ENCODE measurements at places on chromosomes 16 and 17.
A peak's percentile ranks its signal among the peaks of the same experiment; 100 is the strongest.

GRCh38 chr16:65327346-65327745, 205.5 kb upstream of the CDH11 start:
- no peak for DNase-seq

GRCh38 chr17:61168506-61168905, 231.1 kb upstream of the TBX2 start:
- DNase-seq = no peak

DNA sequence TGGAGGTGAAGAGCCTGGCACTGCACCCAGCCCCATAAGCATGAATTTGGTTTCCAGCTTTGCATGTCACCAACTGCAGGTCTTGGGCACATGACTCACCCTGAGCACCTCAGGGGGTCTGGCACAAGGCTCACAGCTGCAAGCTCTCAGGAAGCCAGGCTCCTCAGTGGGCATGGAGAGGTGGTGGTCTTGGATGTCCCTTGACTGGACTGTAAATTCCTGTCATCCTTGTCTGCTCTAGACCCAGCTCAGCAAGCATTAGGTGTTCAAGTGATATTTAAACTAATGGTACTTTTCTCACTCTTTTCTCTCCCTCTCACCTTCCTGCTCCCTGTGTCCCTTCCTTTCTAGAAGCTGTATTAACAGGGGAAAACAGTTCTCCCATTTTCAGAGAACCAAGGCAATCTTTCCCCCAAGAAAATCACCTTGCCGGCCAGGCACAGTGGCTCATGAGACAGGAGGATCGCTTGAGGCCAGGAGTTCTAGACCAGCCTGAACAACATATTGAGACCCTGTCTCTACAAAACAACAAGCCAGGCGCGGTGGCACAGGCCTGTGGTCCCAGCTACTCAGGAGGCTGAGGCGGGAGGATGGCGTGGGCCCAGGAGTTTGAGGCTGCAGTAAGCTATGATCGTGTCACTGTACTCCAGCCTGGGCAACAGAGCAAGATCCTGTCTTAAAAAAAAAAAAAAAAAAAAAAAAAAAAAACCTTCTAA, 5.1 kb upstream of the KIFC3 start:
- DNase-seq = no peak

- no peak for DNase-seq
Observed at GRCh38 chr17:65278820-65279184, 141.6 kb downstream of the RGS9 start.

DNA sequence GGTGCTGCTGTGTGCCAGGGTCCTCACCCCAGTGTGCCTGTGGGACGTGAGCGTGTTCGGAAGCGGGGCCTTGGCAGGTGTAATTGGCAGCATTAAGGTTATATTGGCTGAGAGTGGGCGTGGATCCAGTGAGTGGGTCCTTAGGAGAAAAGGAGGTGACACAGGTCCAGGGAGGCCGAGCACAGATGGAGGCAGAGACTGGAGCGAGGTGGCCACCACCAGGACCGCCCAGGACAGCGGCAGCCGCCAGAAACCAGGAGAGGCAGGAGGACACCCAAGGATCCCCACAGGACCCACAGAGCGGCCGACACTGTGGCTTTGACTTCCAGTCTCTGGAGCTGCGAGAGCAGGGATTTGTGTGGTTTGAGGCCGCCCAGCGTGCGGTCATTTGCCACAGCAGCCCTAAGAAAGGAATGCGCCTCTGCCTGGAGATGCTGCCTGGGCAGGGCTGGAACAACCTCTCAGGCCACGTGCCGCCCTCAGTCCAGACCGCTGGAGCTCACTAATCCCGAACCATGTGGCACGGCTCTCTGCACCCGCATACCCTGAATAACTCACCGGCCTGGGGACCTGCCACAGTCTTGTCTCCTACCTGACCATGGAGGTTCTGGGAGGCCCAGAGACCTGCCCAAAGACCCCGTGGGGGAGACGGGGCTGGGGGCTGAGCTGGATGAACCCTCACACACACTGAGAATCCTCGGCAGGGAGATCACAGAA, 45.4 kb downstream of the SOX8 start:
- peak; percentile 40 for DNase-seq

GRCh38 chr17:1511756-1512321, 4.6 kb downstream of the INPP5K start:
- peak; percentile 9 for DNase-seq

GRCh38 chr16:87465306-87465705, 27.5 kb downstream of the ZCCHC14 start:
- no peak for DNase-seq

DNA sequence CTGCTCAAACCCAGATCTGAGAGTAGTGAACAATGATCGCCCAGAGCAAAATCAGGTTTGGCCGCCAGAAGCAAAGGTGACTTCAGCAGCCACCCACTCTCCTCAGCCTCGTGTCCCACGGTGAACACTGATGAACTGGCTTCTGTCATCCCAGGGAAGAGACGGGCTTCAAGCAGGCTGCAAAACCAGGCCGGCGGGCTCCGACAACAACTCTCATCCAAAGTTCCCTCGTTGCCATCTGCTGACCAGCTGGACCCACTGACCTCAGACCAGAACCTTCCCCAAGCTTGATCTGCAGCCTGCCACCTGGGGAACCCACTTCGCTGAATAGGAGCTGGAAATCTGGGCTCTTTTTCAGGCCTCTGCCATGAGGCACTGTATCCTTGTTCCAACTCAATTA, 69.6 kb upstream of the MRTFB start:
- DNase-seq = no peak

DNA sequence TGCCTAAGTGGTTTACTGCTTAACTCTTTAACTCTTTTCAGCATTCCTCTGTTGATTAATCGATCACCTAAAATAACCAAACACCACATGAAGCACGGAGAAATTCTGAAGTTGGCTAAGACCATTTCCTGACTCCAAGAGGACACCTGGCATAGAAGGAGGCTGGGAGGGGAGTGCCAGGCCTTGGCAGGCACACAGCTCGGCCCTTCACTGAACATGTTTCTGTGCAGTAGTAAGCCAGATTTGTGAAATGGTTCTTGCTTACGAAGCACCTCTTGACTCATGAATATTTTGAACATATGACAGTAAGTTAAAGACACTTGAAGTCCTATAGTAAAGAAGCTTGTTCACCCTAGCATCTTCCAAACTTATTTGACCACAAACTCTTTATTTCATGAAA, 82.3 kb downstream of the FOXL1 start:
- no peak for DNase-seq

GRCh38 chr16:10983159-10983558, 38.8 kb downstream of the CLEC16A start:
- DNase-seq = no peak

GRCh38 chr16:48381201-48381600, 4.0 kb downstream of the SIAH1 start:
- no peak for DNase-seq

DNA sequence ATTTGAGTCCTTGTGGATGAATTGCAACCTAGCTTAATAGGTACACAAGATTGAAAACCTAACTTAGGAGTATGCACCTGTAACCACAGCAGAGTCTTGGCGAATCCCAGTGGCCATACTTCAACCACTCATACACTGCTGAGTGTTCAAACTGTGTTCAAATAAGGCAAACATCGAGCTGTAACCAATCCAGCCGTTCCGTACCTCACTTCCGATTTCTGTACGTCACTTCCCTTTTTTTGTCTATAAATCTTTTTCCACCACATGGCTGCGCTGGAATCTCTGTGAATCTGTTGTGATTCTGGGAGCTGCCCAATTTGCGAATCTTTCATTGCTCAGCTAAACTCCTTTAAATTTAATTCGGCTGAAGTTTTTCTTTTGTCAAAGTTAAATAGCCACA, 190.6 kb downstream of the MAF start:
- no peak for DNase-seq

DNA sequence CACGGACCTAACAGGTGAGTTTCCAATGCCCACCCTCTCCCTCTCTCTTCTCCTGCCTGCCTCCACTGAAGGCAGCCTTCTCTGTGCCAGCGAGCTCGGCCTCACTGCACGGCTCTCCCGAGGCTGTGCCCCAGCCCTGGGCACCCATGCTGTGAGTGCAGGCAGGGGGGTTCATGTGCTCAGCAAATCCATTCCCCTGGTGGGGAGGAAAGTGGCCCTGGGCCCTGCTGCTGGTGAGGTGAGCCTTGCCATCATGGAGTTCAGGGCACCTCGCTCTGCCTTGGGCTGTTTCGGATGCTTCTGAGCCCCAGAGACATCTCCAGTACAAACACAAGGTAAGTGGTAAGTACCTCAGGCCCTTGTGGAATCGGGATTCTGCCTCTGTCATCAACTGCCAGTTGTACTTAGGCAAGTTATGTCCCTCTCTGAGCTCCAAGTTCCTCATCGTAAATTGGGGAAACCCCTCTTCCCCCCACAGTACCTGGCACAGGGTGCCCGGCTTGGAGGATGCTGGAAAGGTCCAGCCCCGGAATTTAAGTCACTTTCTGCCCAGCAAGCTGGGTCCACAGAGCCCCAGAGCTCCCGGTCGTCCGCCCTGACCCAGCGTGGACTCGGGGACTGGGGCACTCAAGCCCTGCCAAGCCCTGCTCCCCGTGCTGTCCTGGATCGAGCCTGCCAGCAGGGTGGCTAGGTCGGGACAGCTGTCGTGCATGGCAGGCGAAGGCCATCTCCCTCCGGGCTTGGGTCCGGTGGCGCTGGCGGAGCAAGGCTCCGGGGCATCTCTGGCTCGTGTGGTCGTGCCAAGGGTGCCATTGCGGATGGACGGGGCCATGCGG, 684 bp upstream of the NUDT16L1 start:
- no peak for DNase-seq

- no peak for DNase-seq
Observed at GRCh38 chr16:9854675-9855074, 327.6 kb downstream of the GRIN2A start.

- DNase-seq = peak; percentile 32
Observed at GRCh38 chr16:59411961-59412841, 678.1 kb upstream of the GOT2 start.

DNA sequence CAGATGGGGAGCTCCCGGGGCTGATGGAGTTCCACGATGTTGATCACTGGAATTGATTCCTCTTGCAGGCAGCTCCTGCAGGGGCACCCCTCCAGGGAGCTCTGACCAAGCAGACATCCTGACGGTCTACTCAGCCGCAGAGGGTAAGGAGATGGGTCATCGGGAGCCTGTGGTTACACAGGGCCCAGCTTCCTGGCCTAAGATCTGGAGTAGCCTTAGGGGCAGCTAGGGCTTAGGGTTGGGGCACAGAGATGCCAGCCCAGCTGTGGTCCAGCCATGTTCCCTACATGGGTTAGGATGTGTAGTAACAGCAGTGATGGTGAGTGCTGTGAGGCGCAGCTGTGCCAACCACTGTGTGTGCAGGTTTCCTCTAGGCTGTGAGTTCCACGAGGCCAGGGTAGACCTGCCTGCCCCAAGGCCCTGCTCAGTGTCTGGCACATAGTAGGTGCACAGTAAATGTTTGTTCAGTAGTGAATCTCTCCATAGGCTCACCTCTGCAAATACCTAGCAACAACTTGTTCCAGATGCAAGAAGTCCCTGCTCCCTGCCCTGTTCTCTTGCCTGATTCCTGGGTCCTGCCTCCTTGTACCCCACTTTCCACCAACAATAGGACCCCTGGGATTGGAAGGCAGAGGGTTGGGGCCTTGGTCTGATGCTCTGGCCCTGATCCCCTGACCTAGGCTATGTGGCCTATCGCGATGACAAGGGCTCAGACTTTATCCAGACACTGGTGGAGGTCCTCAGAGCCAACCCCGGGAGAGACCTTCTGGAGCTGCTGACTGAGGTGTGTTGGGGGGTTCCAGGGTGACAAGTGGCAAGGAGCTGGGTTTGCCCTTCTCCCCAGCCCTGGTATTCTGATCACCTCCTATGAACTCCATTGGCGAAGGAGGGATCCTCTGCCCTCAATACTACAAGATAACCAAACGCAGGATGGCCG, 13.7 kb downstream of the ZNF213 start:
- DNase-seq = no peak

DNA sequence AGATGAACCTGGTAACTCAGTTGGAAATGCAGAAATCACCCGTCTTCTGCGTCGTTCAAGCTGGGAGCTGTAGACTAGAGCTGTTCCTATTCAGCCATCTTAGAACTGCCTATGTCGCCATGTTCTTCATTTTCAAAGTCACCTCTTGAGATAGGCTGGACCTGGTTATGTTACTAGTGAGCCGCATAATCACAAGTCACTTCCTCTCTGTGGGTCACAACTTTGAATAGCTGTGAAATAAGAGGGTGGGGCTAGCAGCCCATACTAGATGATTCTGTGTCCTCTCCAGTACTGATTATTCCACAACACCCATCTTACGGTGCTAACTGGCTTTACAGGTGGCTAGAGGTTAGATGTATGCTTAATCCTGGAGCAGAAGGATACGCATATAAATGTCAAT, 74.2 kb downstream of the VPS53 start:
- no peak for DNase-seq

DNA sequence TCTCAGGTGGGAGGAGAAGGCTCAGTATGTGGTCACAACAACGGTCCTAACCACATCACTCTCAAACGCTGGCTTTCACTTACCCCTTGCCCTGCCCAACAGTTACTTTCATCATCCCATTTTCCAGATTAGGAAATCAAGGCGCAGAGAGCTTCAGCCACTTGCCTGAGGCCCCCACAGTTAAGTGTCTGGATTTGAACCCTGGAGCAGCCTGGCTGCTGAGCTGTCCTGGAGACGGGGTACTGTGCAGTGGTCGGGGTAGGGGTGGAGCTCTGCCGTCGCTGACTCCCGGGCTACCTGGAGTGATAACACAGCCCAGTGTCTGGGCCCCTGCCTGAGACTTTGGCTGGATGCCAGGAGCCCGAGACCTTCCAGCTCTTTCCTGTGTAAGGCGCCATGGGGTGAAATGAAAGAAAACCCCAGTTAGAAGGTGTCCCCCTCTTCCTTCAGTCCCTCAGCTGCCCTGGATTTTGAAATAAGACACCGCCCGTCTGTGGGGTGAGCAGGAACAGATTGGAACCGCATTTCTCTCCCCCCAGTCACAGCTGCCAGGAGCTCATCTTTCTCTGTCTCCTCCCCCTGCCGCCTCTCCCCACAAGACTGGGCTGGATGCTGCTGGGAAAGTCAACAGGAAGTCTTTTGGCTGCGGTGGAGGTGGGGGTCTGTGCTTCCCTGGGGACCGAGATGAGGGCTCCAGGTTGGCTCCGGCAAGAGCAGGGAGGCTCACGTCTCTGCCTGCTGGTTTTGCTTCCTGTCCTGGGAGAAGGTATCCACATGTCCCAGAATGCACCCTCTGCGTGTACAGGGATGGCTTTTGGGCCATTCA, 280.2 kb downstream of the SEC14L1 start:
- DNase-seq = no peak

DNA sequence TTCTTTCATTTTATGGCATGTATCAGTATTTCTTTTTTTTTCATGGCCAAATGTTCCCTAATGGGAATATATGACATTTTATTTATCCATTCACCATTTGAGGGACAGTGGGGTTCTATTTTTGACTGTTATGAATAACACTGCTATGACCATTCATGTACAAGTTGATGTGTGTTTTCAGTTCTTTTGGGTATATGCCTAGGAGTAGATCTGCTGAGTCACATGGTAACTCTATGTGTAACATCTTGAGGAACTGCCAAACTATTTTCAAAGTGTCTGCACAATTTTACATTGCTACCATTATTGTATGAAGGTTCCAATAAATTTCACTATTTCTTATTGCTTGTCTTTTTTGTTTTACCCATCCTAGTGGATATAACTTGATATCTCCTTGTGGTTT, 223.0 kb downstream of the TANC2 start:
- DNase-seq = no peak

Data from midbrain (tissue), 1 donor.